ENCODE measurements at places on chromosomes 2 and 18.

DNA sequence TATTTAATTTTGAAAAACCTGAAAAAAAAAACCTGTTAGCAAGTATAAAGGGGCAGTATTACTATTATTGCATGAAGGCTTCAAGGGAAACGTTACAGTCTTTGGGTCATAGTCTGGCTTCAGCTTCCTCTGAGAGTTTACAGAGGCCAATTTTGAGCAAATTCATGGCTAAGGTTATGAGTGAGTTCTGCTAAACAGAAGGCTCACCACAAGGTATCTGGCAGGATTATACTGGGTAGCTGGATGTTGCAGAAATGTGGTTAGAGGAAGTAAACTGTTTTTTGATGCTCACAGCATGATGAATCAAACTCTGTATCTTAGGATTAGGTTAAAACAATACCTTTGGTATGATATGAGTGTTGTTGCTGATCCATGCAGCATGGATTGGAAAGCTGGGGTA is 9.3 kb downstream of the MRPL19 start:
- ATAC-seq: peak; percentile 32

DNA sequence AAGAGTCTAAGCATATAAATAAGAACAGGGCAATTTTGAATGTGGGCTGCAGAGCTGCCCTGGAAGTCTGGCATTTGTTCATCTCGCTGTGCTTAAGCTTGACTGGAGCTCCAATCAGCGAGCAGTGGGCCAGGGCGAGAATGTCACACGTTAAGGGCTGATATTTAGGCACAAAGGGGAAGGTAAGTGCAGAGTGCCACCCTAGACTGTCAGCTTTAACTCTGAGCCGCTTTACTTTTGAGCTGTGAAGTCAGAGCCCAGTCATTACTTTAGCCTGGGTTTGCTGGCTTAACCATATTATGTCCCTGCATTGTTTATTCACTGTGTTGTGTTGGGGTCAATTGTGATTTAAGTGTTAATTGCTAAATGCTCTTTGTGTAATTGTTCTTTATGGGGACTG is 236.1 kb upstream of the SIX3 start:
- ATAC-seq: no peak

- ATAC-seq: peak; percentile 55
Measured at GRCh38 chr2:120239488-120240287, 13.0 kb upstream of the RALB start.

DNA sequence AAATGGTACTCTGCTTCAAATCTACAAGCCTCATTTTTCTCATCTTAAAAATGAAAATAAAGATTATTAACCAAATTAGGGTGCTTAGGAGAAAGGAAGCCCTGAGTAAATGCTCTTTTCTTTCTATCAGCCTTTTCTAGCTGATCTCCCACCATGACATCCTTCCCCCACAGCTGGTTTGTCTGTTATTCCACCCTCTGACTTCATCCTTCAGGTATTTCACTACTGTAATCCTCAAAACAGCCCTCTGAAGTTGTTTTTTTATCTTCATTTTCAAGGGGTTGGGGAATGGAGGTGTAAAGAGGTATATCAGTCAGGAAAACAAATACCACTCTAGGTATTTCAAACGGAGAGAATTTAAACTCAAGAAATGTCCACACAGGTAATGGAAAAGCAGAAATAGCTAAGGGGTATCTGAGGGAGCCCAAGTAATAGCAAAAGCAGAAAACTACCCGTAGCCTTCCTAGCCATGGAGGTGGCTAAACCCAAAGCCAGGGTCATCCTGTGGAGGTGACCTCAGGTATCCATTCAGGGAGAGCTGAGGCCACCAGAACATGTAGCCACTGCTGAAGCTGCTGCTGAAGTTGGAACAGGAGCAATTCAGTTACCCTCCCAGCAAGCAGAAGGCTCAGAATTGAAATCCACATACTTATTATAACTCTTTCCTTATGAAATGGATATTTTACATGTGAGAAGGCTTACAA is 990.9 kb upstream of the ACVR2A start:
- no peak for ATAC-seq

GRCh38 chr2:179936654-179937053 is 70.4 kb downstream of the CWC22 start:
- no peak for ATAC-seq

GRCh38 chr2:43832457-43832856 is 6.2 kb downstream of the ABCG5 start:
- ATAC-seq: no peak

GRCh38 chr18:73840319-73840945 is 307.2 kb downstream of the FBXO15 start:
- no peak for ATAC-seq

DNA sequence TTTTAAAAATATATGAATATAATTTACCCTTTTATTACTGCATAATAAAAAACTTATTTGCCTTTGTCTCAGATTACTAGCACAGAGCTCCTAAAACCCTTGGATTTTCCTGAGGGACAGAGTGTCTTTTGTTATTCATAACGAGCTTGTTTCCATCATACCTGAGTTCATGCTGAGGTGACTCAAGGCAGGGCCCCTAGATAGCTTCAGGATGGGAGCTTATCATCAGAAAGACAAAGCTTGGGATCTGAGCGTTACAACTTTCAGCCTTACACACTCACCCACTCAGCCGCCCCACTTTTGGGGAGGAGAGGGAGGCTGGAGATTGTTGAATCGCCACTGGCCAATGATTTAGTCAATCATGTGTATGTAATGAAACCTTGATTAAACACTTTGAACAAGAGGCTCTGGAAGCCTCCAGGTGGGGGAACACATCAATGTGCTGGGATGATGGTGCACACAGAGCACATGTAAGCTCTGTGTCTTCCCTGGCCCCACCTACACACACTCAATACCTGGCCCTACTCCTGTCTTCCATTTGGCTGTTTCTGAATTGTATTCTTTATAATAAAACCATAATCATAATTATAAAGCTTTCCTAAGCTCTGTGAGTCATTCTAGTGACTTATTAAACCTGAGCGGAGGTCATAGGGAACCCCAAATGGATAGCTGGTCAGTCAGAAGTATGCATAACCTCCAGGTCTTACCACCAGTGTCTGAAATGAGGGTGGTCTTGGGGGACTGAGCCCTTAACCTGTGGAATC is 28.5 kb upstream of the DNAH7 start:
- no peak for ATAC-seq

DNA sequence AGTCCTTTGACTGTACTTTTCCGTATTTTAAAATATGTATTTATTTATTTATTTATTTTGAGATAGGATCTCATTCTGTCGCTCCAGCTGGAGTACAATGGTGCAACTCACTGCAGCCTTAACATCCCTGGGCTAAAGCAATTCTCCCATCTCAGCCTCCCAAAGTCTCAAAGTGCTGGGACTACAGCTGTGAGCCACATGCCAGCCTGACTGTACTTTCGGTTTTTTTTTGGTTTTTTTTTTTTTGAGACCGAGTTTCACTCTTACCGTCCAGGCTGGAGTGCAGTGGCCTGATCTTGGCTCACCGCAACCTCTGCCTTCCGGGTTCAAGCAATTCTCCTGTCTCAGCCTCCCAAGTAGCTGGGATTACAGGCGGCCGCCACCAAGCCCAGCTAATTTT is 28.9 kb upstream of the CCNYL1 start:
- no peak for ATAC-seq

Data from activated T-helper 17 cell treated with anti-CD3 and anti-CD28 coated beads, Interleukin-2, amount 50 U/mL, for 72 hours (primary cell).